ENCODE measurements at places on chromosomes 16 and 17. TPM values are rescaled to one million over a fixed set of nuclear protein-coding genes. Genes with fewer than 3 reads are reported as not detected.

- DNase-seq, result no peak
Observed at GRCh38 chr17:33725675-33726271, 432.7 kb upstream of the ASIC2 start.

DNA sequence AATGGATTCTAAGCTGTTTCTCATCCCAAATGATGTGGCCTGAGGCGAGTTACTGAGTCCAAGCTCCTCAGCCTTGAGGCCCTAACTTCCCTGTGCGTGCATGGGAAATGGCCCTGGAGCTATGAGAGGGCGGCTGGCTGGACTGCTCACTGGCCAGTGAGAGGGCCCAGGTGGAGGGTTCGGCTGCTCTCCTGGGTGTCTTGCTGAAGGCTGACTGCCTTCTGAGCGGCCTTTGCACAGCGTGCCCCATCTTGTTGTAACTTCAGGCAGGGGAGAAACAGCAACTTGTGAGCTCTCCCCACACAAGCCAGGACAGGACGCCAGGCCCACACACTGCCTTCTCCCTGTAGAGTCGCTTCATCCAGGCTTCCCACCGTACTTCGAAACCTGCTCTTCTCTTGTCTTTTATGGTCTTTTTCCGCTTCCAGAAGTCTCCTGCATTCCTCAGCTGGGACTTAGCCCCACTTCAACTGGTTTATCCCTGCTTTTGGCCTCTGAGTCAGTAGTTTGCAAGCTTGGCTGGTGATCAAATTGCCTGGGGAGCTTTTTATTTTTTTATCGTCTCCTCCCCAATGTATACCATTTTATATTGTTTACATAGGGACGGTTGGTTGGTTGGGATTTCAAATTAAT is 13.3 kb downstream of the CDH3 start:
- no peak for DNase-seq

The RHBDF1 gene
- 47.2 TPM for polyA plus RNA-seq

- no peak for DNase-seq
Observed at GRCh38 chr17:534071-534691, 180.5 kb downstream of the VPS53 start.

- no peak for DNase-seq
Observed at GRCh38 chr17:37713028-37713431, 31.8 kb downstream of the HNF1B start.

The TNFRSF17 gene
- polyA plus RNA-seq, result not detected

- peak; percentile 57 for DNase-seq
Observed at GRCh38 chr17:68698746-68699145, 97.6 kb upstream of the FAM20A start.

- DNase-seq, result no peak
Observed at GRCh38 chr16:55333684-55334083, 9.7 kb downstream of the IRX6 start.

The CYB5D1 gene
- 8.2 TPM for polyA plus RNA-seq

GRCh38 chr16:31477220-31478216 is 5.4 kb upstream of the SLC5A2 start:
- DNase-seq, result no peak

The C17orf100 gene
- 3.6 TPM for polyA plus RNA-seq

The MYH2 gene
- polyA plus RNA-seq, result 48.2 TPM

The FBXL19 gene
- 10.3 TPM for polyA plus RNA-seq

- no peak for DNase-seq
Observed at GRCh38 chr16:53580038-53580802, 77.2 kb upstream of the AKTIP start.

The TVP23C gene
- polyA plus RNA-seq, result 11.0 TPM

The APOBR gene
- polyA plus RNA-seq, result 1.2 TPM

DNA sequence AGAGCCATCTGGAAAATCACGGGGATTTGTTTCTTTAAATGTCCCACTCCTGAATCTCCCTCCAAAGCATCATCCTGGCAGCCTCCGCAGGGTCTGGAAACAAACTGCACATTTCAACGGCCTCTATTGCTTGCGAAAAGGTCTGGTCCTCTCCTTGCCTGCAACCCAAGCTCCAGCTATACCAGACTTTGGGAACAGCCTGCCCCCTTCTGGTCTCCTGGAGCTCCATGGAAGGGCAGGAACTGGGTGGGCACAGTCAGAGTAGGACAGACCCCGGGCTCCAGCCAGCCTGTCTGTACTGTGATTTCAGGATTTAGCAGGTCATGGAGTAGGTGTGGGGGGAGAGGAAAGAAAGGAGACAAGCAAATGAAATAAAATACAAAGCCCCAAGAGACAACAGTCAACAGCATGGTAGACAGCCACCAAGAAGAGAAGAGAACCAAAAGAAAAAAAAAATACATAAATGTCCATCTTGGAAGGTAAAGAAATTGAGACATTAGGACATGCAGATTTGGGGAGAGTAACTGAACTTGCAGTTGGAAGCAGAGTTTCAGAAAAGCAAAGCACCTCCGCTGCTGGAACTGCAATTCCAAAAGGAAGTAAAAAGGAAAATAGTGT is 2.7 kb downstream of the XYLT1 start:
- peak; percentile 76 for DNase-seq

DNA sequence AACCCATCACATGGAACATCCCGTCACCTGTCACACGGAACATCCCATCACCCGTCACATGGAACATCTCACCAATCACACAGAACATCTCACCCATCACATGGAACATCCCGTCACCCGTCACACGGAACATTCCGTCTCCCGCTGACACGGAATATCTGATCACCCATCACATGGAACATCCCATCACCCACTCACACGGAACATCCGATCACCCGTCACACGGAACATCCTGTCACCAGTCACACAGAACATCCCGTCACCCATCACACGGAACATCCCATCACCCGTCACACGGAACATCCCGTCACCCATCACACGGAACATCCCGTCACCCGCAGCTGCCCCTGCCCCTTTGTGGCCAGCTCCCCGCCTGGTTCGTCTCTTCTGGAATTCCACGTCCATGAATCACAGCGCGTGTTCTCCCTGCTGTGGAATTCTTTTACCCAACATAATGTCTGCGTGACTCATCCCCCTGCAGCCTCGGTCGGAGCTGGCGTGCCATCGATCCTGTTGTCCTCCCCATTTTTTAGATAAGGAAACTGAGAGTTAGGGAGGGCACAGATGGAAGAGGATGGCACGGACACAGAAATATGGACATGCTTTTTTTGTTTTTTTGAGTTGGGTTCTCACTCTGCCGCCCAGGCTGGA is 5.6 kb downstream of the CPNE7 start:
- no peak for DNase-seq

DNA sequence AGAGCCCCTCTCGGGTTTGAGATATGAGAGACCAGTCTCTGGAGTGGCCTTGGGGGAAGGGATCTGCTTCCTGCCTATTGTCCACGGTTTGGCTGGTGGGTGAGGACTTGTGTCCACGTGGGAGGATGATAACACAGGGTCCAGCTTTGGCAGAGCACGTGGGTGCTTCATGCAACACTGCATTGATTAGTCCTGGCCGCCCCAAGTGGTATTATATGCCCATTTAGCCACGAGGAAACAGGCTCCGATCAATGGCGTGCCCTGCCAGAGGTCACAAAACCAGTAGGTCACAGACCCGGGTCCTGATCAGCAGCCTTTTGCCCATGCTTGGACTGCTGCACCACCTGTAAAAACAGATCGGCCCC is 141.6 kb downstream of the RGS9 start:
- no peak for DNase-seq
